Lung (tissue), 17 donors: ENCODE measurements at places on chromosomes 7 and 10. TPM values are rescaled to one million over a fixed set of nuclear protein-coding genes. Genes with fewer than 3 reads are reported as not detected.

MMD2 gene
- not detected for total RNA-seq

SNX10 gene
- 12.2 TPM for total RNA-seq

SPDYE2 gene
- 0.23 TPM for total RNA-seq

SDK1 gene
- 30.1 TPM for total RNA-seq

MRLN gene
- total RNA-seq: 0.98 TPM

FOXI2 gene
- total RNA-seq: 0.15 TPM

KAZALD1 gene
- total RNA-seq: 12.1 TPM

ZP3 gene
- total RNA-seq: 15.7 TPM

ABCB4 gene
- total RNA-seq: 0.25 TPM

DNA sequence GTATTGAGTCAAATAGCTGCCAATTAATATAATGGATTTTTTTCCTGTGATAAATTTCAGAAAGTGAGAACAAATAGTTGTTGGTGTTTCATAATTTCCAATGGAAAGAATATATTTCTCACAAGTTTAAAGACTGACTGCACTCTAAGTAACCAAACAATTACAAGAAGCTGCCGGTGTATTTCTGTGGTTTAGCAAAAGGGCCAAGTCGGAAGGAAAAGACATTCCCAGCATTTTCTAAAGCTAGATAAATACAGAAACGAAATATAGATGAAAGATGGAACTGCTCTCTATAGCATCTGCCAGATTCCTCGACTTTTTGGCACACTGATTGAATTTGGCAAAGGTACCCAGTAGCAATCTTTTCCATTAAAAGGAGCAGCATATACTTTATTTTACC, 92.7 kb upstream of the MKX start:
- no peaks in the 10 kb centered on the region for H3K27me3 ChIP-seq
- DNase-seq: peak; percentile 45
- no peak overlapping the region for H3K4me3 ChIP-seq
- H3K27ac ChIP-seq: no peak overlapping the region
- H3K36me3 ChIP-seq: no peaks in the 10 kb centered on the region

- peaks cover 17% of the 10 kb centered on the region for H3K27me3 ChIP-seq
- H3K27ac ChIP-seq: no peak overlapping the region
- H3K36me3 ChIP-seq: no peaks in the 10 kb centered on the region
- no peak for DNase-seq
Measured at GRCh38 chr10:1424648-1425047, 312.7 kb downstream of the ADARB2 start.

- H3K36me3 ChIP-seq: no peaks in the 10 kb centered on the region
- no peak for DNase-seq
- no peak overlapping the region for H3K4me3 ChIP-seq
- no peaks in the 10 kb centered on the region for H3K4me1 ChIP-seq
Measured at GRCh38 chr7:157762824-157763223, 426.0 kb downstream of the DNAJB6 start.

DNA sequence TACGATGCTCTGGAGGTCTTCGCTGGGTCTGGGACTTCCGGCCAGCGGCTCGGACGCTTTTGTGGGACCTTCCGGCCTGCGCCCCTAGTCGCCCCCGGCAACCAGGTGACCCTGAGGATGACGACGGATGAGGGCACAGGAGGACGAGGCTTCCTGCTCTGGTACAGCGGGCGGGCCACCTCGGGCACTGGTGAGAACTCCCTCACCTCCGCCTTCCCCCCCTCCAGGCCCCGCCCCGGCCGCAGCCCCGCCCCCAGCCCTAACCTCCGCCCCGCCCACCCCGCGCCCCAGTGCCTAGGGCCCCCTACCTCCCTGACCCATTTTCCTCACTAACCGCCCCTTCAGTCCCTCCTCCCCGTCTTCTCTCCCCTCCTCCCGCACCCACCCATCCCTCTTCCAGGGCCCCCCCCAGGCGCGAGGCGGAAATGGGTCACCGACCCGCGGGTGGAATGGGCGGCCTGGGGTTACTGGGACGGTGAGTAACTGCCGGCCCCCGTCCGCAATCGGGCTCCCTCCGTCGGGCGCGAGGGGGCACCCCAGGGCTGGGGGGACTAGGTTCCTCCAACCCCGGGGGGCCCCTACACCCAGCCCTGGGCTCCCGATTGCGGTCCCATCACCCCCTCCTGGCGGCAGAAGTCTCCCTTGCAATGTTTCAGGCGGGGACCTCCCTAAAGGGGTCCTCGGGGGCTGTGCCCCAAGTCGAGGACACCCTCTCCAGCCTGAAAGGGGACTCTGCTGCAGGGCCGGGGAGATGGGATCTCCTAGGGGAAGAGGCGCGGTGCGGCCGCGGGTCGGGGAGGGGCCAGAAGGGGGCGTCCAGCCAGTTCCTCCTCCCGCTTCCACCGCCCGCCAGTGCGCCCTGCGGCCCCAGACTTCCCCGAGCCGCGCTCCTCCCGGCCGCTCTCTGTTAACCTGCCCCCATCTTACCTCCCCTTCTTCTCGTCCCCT, 2.1 kb downstream of the PCOLCE start:
- peak; percentile 75 for DNase-seq
- H3K36me3 ChIP-seq: no peaks in the 10 kb centered on the region
- peak overlapping the region; percentile 50 for H3K4me3 ChIP-seq
- H3K4me1 ChIP-seq: no peaks in the 10 kb centered on the region
- H3K27ac ChIP-seq: peak overlapping the region; percentile 76

DNA sequence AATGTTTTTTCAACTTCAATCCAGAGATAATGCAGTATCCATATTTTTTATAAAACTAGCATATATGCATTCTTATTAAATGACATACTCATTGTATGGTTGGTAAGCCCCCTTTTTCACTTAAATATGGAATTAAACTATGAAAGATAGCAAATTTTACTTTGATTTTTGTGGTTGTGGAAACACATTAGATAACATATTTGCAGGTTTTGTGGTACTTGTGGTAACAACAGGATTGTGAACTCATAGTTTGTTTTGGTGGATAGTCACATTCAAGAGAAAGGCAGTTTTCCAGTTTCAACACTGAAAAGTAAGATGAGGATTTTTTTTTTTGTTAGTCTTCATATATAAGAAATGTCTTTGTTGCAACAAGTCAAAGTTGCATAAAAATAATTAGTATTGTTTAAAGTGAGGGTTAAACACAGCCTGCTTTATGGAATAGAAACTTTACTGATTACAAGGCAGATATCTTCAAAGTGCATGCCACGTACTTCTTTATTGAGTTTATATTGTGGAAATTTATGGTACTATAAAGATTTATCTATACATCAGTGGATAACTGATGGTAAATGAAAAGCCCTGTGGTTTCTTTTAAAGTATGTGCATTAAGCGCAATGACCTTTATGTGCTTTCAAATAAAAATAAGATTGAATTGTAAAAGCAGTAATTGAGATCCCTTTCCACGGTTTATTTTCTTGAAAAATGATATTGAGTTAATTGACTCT, 39.7 kb upstream of the SEMA3D start:
- DNase-seq: peak; percentile 6
- H3K27ac ChIP-seq: no peak overlapping the region
- no peaks in the 10 kb centered on the region for H3K36me3 ChIP-seq
- H3K4me3 ChIP-seq: no peak overlapping the region
- H3K4me1 ChIP-seq: no peaks in the 10 kb centered on the region

DNA sequence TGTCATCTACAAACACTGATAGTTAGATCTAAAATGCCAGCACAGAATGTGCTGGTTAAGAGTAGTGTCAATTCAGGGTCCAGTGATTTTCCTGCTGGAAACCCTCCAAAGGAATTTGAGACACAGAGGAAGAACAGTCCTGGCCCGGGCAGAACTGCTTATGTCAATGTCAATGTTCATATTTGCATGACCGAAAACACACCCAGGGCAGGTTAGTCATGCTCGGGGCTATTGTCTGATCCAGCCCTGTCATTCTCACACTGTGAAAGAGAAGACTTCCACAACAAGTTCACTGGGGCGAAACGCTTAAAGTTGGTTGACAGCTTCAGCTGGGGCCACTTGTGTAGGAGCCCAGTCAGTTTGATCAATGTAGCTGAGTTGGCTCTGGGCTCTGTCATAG, 139.3 kb downstream of the C1GALT1 start:
- no peaks in the 10 kb centered on the region for H3K4me1 ChIP-seq
- no peak overlapping the region for H3K4me3 ChIP-seq
- peak; percentile 34 for DNase-seq
- no peak overlapping the region for H3K27ac ChIP-seq
- H3K27me3 ChIP-seq: no peaks in the 10 kb centered on the region

- H3K36me3 ChIP-seq: no peaks in the 10 kb centered on the region
- DNase-seq: no peak
- peaks cover 3% of the 10 kb centered on the region for H3K4me1 ChIP-seq
- H3K27ac ChIP-seq: no peak overlapping the region
- H3K27me3 ChIP-seq: no peaks in the 10 kb centered on the region
Measured at GRCh38 chr10:35927990-35928488, 285.9 kb upstream of the FZD8 start.

DNA sequence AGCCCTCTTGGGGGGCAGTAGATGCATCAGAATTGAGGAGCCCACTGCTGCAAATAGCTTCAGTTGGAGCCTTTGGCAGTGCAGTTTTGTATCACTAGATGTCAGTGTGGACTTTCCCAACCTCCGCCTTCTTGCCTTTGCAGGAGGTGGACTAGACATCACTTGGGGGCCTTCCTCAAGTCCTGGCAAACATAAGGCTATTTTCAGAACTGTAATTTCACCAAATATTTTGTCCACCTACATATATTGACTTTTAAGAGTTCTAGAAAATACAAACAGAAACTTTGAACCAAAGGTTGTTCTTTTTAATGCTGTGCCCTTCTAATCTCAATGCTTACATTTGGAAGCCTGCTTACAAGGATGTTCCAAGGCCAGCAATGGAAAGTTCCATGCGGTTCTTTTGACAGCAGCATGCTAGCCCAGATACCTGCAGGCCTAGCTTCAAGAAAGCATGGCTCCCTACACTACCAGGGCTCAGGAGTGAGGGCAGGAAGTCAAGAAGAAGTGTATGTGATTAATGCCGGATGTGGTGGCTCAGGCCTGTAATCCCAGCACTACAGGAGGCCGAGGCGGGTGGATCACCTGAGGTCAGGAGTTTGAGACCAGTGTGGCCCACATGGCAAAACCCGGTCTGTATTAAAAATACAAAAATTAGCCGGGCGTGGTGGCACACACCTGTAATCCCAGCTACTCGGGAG, 8.0 kb upstream of the ZNRF2 start:
- H3K4me3 ChIP-seq: no peak overlapping the region
- H3K27me3 ChIP-seq: no peaks in the 10 kb centered on the region
- peaks cover 10% of the 10 kb centered on the region for H3K4me1 ChIP-seq
- H3K27ac ChIP-seq: no peak overlapping the region
- peak; percentile 63 for DNase-seq

DNA sequence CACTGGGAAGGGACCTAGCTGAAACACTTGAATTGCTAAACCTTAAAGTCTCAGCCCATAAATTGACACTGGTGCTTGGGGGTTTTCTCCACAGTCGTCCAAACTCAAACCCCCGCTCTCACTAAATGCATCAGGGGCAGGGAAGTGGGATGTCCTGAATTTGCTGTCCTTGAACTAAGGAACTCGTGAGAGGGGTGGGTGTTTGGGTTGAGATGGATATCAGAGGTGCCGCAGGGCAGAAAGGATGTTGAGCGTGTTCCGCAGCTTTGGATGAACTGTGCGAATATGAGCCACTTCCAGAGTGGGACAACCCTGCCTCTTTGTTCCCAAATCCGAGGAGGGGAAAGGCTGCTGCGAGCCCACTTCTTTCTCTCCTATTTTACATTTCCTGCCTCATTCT, 90.3 kb upstream of the LYZL2 start:
- H3K36me3 ChIP-seq: no peaks in the 10 kb centered on the region
- H3K27ac ChIP-seq: no peak overlapping the region
- no peaks in the 10 kb centered on the region for H3K4me1 ChIP-seq

- no peaks in the 10 kb centered on the region for H3K36me3 ChIP-seq
- no peak for DNase-seq
- no peak overlapping the region for H3K4me3 ChIP-seq
- H3K4me1 ChIP-seq: no peaks in the 10 kb centered on the region
Measured at GRCh38 chr10:62934258-62934657, 118.1 kb upstream of the EGR2 start.

DNA sequence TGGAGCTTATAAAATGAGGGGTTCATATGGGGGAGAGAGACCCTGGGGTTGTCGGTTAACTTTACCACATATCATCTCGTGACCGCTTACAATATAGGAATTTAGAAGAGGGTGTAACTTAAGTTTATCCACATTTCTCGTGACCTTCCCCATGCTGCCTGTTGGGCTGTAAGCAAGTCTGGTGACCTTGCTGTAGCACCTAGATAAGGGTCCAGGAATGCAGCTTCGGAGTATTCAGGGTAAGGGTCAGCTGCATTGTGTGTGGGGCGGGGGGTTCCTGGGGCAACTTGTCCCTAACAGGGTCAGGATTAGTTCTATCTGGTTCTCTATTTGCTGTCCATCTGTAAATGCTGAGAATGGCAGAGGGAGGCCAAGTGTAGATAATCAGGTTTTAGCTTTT, 1.3 kb upstream of the CHST3 start:
- peaks cover 8% of the 10 kb centered on the region for H3K4me1 ChIP-seq
- no peaks in the 10 kb centered on the region for H3K36me3 ChIP-seq
- H3K4me3 ChIP-seq: no peak overlapping the region

DNA sequence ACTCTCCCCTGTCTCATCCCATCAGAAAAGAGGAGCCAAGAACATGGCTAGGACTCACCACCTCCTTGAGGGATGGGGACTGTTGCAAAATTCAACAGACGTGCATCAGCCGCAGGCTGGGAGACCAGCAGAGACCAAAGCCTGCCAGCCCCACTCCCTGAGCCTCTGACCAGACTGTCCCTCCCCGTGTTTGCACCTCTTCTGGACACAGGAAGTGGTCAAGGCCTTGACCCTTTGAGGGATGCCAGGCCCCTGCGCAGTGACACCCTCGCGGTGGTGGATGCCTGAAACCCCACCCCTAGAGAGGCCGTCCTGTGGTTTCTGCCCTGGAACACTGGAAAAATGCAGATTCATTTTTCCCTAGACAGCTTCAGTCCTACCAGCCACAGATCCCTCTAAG, 128.4 kb upstream of the TCF7L2 start:
- no peak overlapping the region for H3K27ac ChIP-seq
- H3K4me3 ChIP-seq: no peak overlapping the region
- H3K4me1 ChIP-seq: peaks cover 8% of the 10 kb centered on the region

DNA sequence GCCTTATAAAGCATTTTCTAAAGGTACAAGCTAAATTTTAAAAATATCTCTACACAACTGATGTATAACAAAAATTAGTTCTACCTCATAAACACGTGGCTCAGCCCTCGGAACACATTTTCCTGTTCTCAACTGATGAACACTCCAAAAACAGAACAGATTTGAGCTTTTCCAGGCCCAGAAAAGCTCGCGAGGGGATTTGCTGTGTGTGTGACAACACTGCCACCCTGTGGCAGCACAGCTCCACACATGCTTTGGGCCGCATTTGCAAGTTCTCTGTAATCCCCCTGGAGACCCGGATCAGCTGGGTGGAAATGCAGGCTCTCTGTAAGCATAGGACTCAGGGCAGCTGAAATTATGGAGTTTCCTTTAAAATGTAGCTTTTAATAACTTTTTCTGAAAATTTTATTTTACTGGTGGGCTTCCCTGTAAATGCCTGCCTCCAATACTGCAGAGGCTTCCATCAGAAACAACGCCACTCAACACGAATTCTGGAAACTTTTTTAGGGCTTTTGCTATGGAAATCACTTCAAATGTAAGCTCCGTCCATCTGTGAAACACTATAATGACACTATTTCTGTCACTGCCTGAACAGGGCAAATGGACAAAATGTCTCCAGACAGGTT, 155.5 kb downstream of the COBL start:
- H3K4me3 ChIP-seq: no peak overlapping the region

- no peak overlapping the region for H3K27ac ChIP-seq
- no peaks in the 10 kb centered on the region for H3K27me3 ChIP-seq
- peak; percentile 82 for DNase-seq
- H3K4me1 ChIP-seq: no peaks in the 10 kb centered on the region
- H3K36me3 ChIP-seq: no peaks in the 10 kb centered on the region
Measured at GRCh38 chr7:2924866-2925840, 81.0 kb upstream of the GNA12 start.

- H3K4me3 ChIP-seq: no peak overlapping the region
- H3K4me1 ChIP-seq: peaks cover 10% of the 10 kb centered on the region
- no peak overlapping the region for H3K27ac ChIP-seq
- DNase-seq: no peak
Measured at GRCh38 chr10:69828144-69828870, 26.6 kb downstream of the COL13A1 start.
